ENCODE measurements at places on chromosomes 7 and 10.

GRCh38 chr7:16744518-16745250, 8.9 kb upstream of the TSPAN13 start:
- DNase-seq, result no peak

DNA sequence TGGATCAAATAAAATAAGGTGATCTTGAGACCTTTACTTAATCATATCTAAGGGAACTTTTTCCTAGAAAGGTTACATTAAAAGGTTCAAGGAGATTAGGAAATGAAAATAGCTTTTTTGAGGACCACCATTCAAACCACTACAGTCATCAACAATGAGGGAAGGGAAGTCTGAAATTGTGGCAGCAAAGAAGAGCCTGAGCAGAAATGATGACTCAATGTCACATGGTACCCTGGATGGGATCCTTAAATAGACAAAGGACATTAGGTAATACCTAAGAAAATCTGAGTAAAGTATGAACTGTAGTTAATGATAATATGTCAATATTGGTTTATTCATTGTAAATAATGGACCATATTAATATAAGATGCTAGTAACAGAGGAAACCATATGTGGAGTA, 236.0 kb downstream of the SEMA3D start:
- DNase-seq, result no peak

DNA sequence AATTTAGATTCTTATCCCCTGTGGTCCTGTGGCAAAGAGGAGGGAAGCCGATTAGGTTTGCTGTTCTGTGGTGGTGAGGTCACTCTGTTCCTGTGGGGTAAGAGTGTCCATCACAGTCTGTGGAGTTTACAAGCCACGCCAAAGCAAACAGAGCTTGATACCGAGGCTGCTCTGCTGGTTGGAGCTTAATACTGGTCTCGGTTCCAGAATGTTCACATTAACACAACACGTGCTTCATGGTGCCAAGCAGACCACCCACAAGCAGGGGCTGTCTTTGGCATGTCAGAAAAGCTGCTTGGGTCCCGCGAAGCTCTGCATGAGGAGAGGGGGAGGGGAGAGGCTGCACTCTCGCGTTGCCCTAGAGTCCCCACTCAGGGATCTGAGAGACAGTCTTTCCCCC, 47.5 kb downstream of the DNAJB6 start:
- no peak for DNase-seq

GRCh38 chr7:66886152-66886551, 34.9 kb upstream of the TMEM248 start:
- DNase-seq, result no peak

GRCh38 chr10:17106991-17107390, 22.6 kb downstream of the CUBN start:
- no peak for DNase-seq

- peak; percentile 60 for DNase-seq
These were observed 30.0 kb downstream of the STK17A start for GRCh38 chr7:43612599-43613589.

- no peak for DNase-seq
These were observed 140.3 kb downstream of the GPR85 start for GRCh38 chr7:112946350-112946749.

DNA sequence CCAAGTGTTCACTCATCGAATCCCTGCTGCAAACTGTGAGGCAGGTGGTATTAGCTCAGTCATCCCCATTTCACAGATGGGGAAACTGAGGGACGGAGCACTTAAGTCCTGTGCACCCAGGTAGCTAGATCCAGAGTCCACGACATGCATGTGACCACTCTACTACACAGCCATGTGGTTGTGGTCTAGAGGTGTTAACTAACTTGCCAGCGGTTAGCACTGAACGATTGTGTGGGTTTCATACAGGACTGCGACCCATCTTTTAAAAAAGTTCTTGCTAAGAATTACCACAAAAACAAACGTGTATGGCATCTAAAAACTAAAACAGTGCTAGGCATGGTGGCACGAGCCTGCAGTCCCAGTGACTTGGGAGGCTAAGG, 16.1 kb upstream of the ABCC2 start:
- DNase-seq, result no peak

DNA sequence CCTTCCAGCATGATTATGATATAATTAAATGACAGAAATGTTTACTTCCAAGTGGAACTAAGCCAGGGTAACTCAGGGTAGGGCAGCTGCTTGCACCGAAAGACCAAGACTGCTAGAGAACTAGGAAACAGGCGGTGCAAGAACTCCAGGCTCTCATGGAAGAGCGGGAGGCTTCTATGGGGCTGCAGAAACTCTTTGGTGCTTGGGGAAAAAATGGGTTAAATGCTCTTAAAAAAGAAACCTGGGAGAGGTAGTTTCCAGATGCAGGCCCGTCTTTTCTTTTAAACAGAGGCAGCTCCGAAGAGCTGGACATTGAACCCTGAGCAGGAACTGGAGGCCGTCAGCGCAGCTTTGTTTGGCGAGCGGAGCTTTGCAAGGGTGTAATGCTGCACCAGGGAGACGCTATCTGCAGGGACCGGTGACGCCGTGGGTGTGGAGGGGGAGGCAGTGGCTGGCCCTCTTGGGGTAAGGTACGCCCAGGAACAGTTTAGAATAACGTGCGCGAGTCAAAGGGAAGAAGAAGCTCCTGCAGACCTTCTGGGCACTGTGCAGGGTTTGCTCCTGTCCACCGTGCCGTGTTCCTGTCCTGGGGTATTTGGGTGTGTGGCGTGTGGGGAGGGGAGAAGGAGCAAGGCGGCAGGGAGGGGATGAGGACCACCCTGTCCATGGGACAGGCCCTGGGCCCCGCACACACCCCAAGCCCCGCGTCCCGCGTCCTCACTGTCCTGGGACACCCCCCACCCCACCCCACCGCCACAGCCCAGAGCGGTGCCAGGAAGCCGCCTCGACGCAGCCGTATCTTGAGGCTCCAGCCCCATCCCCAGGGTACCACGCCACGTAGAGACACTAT, 59.0 kb downstream of the EGFR start:
- DNase-seq, result no peak

DNA sequence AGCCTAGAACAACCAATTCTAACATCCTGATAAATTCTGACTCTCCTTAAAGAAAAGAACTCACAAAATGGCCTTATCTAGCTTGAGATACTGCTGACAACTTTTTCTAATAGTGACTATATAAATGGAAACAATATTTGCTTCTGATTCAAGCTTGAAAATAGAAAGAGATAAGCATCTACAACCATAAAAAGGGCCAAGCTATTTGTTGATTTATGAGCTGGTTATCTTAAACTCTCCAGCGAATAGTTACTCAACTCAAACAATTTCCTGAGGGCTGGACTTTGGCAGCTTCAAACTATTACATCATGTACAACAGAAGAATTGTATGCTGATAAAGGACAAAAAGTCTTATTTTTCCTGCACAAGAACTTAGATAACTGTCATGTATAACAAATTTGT, 4.6 kb downstream of the USP54 start:
- DNase-seq, result peak; percentile 58

- DNase-seq, result no peak
These were observed 3.6 kb downstream of the ADARB2 start for GRCh38 chr10:1733720-1734119.

GRCh38 chr10:24208661-24209431, at the start of gene KIAA1217:
Gene KIAA1217, plus strand, starts transcription at chr10:24209138. Its CDS starts 56 bp downstream, at chr10:24209194.
- DNase-seq, result no peak

- DNase-seq, result no peak
These were observed 42.7 kb upstream of the STEAP1B start for GRCh38 chr7:22542669-22543068.

DNA sequence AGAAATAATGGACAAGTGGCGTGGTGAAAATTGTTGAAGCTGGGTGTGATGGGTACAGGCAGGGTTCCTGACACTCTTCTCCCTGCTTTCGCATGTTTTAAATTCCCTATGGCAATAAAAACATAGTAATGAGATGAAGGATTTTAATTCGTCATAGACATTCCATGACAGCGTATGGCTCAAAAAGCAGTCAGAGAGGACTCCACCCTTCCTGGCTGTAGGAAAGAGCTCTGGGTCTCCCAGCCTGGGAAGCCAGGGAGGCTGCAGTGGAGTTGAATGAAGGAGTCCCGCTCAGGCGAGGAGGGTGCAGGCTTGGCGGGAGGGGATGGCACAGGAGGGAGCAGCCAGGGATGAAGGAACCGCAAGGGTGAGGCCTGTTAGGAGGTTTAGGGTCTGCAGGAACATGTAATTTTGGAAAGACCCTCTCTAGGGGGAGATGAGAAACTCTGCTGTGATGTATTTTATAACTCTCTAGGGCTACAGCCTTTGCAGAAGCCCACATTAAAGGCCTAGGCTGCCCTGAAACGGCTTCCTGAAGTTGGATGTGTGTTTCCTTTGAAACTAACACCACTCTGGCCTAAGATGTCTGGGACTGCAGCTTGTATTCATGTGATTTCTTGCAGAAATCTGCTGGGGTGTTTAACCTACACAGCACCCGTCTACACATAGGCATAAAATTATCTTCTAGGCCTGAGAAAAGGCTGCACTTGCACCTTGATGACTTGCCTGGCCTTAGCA, 7.6 kb upstream of the LARP4B start:
- DNase-seq, result no peak

DNA sequence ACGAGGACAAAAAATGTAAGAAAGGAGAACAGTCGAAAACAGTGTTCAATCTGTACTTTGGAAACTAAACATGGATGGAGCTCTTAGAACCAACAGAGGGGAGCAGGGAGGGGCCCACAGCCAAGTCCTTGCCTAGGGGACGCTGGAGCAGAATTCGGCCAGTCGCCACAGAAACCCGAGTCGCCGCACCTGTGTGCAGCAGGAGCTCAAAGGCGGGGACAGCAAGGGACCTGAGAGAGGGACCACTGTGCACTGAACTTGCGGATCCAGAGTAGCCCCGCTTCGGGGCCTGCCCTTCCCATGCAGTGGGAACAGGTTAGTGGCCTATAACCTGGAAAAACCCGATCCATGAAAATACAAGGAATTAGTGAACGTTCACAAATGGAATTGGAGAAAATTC, 68.1 kb downstream of the SEC61G start:
- no peak for DNase-seq

DNA sequence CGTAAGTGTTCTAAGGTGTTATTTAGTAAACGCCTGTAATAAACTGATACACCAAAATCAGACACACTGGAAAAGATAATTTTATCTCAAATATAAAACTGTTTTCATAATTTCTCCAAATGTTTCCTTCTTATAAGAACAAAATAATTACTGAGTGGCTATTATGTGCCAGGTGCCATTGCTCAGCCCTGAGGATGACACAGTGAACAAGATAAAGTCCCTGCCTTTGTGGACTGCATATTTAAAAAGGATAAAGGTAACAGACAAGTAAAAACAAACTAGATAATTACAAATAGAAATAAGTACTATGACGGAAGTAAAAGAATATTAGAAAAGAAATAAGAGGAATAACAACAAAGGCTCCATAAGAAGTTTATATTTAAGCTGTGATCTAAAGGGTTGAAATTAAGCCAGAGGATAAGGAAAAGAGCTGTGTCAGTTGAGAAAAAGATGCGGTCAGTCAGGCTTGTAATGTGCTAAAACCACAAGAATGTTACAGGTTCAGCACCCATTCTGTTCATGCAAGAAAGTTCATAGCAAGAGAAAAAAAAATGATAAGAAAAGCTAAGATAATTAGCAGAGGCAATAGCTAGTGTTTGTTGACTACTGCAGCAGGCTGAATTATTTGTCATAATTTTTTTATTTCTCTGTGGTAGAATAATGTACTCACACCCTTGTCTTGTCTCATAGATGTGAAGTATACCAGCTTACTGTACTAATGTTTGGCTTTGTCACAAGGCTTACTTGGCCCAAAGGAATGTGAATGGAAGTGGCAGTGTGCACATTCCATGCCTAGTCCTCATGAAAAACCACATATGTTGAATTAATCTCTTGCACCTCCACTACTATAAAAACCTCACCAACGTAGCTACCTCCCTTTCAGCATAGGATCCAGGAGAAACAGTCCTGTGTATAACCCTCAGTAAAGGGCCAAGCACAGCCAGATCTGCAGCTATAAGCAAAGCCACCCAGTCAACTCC, 75.1 kb downstream of the CRPPA start:
- peak; percentile 68 for DNase-seq

GRCh38 chr7:137992550-137993394, 9.1 kb downstream of the CREB3L2 start:
- peak; percentile 94 for DNase-seq

DNA sequence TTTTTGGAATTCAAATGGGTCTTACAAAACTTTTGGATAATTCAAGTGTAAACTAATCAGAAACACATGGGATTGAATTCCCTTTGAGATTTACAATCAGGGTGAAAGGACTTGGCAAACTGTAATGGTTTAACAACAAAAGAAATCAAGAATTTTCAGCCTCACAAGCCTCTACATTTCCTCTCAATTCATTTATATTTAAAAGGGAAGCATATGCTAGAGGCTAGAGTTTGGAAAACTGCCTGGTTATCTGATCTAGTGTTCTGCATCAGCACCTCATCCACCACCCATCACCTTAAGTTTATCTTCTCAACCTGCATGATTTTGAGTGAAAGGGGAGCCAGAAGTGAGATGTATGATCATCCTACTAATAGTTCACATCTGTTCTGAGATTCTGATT, 120.7 kb downstream of the TES start:
- peak; percentile 81 for DNase-seq

- DNase-seq, result no peak
These were observed at the start of gene PARD3 for GRCh38 chr10:34815185-34816084. Gene PARD3, minus strand, starts transcription at chr10:34815296. Its CDS starts 301 bp downstream, at chr10:34814995.

DNA sequence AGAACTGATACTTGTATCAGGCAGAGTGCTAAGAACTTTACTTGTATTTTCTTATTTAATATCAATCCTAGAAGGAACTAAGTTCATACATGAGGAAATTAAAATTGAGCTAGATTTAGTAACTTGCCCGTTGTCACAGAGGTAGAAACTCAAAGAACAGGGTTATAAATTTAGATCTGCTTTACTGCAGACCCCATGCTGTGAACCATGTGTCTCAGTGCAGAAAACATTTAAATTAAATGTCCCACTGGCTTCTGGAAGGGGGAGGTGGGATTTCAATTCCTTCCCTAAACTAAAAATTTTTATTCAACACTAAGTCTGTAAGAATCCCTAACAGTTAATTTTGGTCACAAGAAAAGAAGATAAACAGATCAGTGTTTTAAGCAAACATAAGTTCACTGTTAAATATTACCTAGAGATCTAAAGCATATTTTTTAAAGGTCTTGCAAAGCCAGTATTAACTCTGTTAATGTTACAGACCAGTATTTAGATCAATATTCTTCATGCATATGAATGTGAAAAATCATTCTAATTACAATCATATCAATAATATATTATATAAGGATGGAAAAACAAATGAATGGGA, 23.1 kb downstream of the WASL start:
- DNase-seq, result no peak

- no peak for DNase-seq
These were observed 24.1 kb upstream of the ZC3HAV1L start for GRCh38 chr7:139059905-139060304.

- DNase-seq, result no peak
These were observed 44.2 kb upstream of the FRMD4A start for GRCh38 chr10:14374745-14375445.

Measured in GM04503 (cell line).